ENCODE measurements at places on chromosomes 7 and 10.

DNA sequence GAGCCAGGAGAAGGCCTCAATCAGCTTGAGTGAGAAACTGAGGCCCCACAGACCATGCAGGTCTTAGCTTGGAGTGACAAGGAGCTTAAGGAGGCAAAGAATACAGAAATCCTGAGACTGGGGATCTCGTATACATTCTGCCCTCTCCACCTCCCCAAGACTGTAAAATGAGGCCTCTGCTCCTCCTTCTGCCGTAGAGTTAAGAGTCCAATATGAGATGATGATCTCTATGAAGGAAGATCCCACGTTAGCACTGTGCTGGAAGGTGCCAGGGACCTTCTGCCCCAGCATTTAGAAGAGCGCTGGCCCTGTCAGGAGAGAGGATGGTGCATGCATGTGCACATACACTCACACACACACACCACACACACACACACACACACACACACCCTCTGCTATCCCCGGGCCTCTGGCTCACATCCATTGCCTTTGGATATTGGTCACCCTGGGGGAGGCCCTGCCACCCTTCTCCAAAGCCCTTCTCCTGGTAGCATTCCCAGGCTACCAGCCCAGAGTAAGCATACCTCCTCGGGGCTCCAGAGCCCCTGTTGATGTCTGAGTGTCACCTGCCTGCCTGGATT is 15.0 kb downstream of the ZCCHC24 start:
- no peak for DNase-seq

DNA sequence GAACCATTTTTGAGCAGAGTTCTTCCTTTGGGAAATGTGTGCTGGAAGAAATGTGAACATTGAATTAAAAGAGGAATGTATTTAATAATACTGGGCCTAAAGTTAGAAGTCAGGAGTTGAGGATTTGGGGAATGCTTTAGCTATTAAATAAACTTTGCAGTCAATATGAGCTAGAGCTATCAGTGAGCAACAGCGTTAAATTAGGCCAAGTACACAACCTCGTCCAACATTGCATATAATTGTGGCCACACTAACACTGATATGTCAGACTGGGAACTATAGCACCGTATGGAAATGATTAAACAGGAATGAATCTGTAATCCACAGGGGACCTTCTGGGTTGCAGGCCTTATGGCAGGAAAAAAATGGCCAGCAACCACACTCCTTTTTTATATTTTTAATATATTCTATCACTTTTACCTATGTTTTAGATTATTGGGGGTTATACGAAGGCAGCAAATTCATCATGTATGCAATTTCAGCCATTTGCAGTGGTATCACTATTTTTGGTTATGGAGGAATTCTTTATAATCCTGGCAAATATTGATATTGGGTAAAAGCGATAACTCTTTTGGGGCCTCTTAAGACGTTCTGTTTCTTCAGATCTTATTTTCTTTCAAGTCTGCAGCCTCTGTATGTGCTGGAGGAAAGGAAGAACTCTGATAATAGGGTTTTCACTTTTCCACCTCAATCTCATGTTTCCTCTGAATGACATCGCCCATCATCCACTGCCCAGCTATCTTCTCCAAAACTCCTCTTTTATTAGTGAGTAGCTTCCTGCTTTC is 236.3 kb upstream of the PLXDC2 start:
- no peak for DNase-seq

DNA sequence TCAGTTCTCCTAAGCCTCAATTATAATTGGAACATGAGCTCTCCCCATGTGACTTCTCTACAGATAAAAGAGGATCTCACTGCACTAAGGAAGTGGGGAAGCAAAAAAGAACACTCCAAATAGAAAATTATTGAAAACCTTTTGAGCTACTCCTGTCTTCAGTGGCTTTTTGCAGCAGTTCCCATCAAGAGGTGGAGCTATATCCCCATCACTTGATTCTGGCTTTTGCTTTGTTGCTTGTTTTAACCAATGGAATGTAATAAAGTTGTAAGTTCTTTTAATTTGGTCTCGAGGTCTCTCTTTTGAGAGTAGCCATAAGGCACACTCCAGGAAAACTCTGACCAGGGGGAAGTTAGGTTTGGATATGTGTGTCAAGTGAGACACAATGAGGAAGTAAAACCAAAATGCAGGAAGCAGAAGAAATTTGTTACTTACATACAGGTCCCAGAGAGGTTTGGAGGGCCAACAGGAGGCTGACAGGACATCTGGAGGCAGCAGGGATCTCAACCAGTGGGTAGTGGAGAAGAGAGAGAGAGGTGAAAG is 569.4 kb downstream of the HTR7 start:
- DNase-seq, result no peak

DNA sequence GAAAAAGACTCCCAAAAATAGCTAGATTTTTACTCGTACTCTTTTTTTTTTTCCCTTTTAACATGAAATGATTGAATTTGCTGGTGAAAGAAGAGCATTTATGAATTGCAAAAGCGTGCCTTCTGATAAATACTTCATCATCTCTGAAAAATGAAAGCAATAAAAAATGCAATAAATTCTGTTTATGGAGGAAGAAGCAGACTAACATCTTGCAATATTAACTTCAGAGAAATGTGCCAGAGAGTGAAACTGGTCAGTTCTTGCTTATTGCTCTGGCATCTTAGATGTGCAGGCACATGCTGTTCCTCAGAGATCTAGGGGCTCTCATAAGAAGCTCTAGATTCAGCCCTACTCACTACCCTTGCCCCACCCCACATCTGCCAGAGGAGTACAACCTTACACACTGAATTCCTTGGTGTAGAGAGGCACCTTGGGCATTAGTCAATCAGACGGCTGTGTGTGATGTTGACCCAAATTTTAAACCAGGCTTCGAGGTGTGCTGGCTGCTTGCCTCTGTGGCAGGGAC is 891.1 kb upstream of the GHITM start:
- no peak for DNase-seq

- DNase-seq, result no peak
Measured at GRCh38 chr10:63699785-63700613, 178.8 kb downstream of the REEP3 start.

- no peak for DNase-seq
Measured at GRCh38 chr10:44046605-44047004, 338.3 kb downstream of the CXCL12 start.

GRCh38 chr10:113272511-113272910 is 280.3 kb upstream of the HABP2 start:
- DNase-seq, result no peak

- DNase-seq, result no peak
Measured at GRCh38 chr7:134696261-134696660, 49.6 kb downstream of the BPGM start.

DNA sequence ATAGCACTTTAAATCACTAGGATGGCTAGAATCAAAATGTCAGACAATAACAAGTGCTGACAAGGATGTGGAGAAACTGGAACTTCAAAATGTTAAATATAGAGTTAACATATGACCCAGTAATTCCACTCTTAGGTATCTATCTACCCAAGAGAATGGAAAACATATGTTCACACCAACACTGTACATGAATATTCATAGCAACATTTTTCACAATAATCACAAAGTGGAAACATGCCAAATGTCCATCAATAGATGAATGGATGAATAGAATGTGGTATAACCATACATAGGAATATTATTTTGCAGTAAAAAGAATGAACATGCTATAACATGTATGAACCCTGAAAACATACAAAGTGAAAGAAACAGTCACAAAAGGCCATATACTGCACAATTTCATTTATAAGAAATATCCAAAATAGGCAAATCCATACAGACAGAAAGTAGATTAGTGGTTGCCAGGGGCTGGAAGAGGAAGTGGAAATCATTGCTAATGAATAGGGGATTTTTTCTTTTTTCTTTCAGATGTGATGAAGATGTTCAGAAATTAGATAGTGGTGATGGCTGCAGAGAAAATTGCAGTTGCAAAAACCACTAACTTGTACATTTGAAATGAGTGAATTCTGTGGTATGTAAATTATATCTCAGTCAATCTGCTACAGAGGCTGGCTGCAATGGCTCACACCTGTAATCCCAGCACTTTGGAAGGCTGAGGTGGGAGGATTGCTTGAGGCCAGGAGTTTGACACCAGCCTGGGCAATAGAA is 93.0 kb downstream of the CPVL start:
- no peak for DNase-seq

- DNase-seq, result no peak
Measured at GRCh38 chr7:152663148-152663740, 12.7 kb downstream of the XRCC2 start.

- no peak for DNase-seq
Measured at GRCh38 chr10:6153845-6154244, 48.9 kb upstream of the PFKFB3 start.

DNA sequence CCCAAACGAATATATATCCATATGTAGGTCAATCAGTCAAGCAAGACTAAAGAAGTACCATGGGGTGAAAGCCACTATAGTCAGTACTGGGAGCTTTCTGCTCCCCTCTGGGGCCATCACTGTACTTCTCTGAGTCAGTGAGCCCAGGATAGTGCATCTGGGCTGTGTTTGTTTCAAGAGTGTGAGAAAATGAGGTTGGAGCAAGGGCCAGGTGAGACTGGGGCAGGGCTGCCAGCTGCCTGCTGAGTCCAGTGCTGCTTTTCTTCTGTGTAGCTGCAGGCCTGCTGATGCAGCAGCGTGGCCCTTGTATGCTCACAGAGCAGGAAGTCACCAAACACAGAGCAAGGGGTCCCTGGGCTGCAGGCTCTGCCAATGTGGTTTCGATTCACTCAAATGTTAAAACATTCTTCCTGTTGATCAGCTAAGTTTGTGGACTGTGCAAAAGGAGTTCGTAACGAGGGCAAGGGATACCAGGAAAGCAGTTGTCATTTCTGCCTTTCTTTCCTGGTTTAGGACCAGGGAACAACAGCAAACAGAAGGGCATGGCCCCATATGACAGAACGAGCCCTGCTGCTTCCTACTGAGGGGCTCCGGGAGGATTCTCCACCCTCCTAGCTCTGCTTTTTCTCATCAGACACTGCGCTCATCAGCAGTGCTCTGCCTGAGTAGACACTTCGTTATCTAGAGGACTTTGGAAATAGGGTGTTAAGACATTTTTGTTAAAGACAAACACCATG is 65.4 kb upstream of the TNS3 start:
- no peak for DNase-seq

- no peak for DNase-seq
Measured at GRCh38 chr10:127468632-127469031, 80.5 kb upstream of the NPS start.

- DNase-seq, result no peak
Measured at GRCh38 chr7:22184549-22185199, 172.3 kb downstream of the RAPGEF5 start.

DNA sequence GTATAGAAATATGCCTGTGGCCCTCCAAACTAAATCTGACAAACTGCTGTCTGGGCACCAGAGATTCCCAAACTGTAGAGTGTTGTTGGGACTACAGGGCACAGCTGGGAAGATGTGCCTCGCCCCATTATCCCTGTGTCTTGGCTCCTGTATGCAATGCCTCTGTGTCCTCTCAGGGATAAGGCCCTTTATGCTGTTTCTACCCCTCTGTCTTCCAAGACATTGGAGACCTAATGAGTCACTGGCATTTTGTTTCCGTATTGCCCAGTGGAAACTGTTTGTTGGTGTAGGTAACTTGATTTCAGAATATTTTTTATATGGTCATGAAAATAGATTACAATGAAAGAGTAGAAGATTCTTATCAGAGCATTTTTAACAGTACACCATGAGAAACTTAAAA is 183.2 kb downstream of the GLI3 start:
- DNase-seq, result no peak

DNA sequence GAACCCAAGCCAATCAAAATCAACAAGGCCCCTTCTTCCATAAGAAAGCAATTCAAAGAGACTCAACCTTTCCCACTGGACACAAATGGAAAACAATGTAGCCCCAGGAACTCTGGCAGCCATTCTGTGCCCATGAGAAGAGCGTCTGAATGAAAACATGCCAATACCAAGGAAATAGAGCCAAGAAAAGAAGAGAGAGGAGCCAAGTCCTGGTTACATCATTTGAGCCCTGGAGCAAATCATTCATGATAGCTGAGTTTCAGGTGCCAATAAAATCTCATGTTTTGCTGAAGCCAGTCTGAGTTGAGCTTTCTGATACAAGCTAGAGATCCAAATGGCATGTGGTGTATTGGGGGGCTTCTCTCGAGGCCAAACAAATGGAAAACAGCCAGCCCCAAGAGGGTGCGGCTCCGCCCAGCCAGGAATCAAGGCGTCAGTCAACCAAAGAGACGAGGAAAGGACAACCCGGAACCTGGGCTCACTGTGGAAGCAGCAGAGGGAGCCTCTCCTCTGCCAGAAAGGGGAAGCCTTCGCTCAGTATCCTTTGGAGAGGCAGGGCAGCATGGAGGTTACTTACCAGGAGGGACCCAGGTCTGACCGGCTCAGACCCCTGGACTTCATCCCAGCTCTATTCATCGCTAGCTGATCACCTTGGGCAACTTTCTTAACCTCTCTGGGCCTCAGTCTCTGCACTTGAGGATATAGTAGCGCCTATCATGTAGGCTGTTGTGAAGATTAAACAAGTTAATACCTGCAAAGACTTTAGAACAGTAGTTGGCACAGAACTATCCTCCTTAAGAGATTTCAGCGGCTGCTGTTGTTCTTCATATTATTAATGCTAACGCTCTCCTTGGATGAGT is 61.8 kb downstream of the OAT start:
- DNase-seq, result no peak

- no peak for DNase-seq
Measured at GRCh38 chr10:64733980-64734379, 1212.8 kb downstream of the REEP3 start.

DNA sequence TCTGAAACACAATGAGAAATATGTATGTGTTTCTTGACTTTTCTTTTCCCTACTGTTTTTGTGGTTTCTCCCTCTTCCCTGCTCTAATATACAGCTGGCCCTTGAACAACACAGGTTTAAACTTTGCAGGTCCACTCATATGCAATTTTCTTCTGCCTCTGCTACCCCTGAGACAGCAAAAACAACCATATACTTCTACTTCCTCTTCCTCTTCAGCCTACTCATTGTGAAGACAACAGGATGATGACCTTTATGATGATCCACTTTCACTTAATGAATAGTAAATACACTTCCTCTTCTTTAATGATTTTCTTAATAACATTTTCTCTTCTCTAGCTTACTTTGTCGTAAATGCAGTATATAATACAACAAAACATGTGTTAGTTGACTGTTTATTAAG is 35.0 kb upstream of the DGKB start:
- no peak for DNase-seq

DNA sequence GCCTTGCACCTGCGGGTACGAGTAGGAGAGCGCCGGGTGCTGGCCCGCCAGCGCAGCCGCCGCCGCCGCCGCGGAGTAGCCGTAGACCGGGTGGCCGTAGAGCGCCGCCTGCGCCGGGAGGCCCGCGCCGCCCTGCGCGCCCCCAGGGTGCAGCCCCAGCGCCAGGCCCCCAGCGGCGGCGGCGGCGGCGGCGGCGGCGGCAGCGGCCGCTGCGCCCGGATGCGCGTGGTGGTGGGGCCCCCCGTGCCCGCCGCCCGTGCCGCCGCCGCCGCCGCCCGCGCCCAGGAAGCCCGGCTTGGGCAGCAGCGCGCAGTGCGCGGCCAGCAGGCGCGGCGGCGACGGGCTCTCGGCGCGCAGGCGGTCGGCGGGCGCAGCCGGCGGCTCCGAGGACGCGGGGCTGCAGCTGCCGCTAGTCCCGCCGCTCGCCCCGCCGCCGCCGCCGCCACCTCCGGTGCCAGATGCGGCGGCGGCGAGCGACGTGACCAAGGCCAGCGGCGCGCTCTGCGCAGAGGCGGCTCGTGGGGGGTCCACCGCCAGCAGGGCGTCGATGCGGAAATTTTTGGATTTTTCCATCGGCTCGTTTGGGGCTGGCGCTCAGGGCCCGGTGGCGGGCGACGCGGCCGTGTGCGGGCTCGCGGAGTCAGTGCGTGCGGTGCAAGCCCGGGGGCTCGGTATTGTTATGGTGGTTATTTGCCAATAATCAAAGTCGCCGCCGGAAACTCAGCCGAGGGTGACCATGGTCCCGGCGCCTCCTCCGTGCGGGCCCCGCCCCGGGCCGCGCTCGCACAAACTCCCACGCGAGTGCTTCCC is 480 bp downstream of the MNX1 start:
- DNase-seq, result no peak
